ENCODE measurements at places on chromosomes 2 and 18.

GRCh38 chr2:197259470-197259999 lies 51.0 kb downstream of the ANKRD44 start:
- DNase-seq, result no peak

- DNase-seq, result no peak
Observed at GRCh38 chr2:190344276-190344827, 963 bp downstream of the INPP1 start.

GRCh38 chr2:58227171-58227917 lies 13.8 kb downstream of the FANCL start:
- DNase-seq, result no peak

DNA sequence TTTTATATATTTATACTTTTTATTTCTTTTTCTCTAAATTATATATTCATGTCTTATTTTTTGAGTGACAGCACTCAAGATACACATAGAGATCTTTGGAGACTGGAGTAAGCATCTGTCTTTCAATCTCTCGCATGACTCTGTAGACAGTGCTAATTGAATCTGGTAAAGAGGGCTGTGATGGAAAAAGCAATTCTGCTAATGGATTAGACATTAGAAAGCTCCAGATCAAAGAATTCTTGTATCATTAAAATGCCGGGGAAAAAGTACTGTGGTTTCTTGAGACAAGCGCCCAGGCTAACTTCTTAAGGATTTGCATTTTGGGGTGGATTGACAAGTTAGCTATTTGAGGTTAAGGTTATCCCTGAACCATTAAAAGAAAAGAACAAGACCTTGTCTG lies 383.1 kb upstream of the TNP1 start:
- DNase-seq, result no peak

GRCh38 chr2:53208815-53209214 lies 558.8 kb upstream of the CHAC2 start:
- DNase-seq, result no peak

GRCh38 chr2:85409845-85410583 lies at the start of gene CAPG:
Gene CAPG, minus strand, starts transcription at chr2:85410366. Its CDS starts 8,221 bp downstream, at chr2:85402145.
- no peak for DNase-seq

GRCh38 chr2:202589582-202589949 lies 45.2 kb upstream of the FAM117B start:
- no peak for DNase-seq
